ENCODE measurements at places on chromosomes 1 and 21.

- peaks cover 32% of the 10 kb centered on the region for H3K4me1 ChIP-seq
- H3K36me3 ChIP-seq, result no peaks in the 10 kb centered on the region
- no peak for DNase-seq
- no peak overlapping the region for H3K27ac ChIP-seq
Observed at GRCh38 chr1:101086783-101087182, 61.2 kb upstream of the DPH5 start.

- no peak overlapping the region for H3K27ac ChIP-seq
- H3K36me3 ChIP-seq, result peaks cover 5% of the 10 kb centered on the region
- H3K4me1 ChIP-seq, result no peaks in the 10 kb centered on the region
- peaks cover 17% of the 10 kb centered on the region for H3K27me3 ChIP-seq
- no peak for DNase-seq
Observed at GRCh38 chr21:45837936-45838335, 143.6 kb upstream of the COL6A1 start.

GRCh38 chr1:241551759-241552638 is 19.8 kb downstream of the KMO start:
- peak; percentile 9 for DNase-seq
- peak overlapping the region; percentile 55 for H3K27ac ChIP-seq
- peaks cover 4% of the 10 kb centered on the region for H3K36me3 ChIP-seq
- H3K27me3 ChIP-seq, result peaks cover 15% of the 10 kb centered on the region

DNA sequence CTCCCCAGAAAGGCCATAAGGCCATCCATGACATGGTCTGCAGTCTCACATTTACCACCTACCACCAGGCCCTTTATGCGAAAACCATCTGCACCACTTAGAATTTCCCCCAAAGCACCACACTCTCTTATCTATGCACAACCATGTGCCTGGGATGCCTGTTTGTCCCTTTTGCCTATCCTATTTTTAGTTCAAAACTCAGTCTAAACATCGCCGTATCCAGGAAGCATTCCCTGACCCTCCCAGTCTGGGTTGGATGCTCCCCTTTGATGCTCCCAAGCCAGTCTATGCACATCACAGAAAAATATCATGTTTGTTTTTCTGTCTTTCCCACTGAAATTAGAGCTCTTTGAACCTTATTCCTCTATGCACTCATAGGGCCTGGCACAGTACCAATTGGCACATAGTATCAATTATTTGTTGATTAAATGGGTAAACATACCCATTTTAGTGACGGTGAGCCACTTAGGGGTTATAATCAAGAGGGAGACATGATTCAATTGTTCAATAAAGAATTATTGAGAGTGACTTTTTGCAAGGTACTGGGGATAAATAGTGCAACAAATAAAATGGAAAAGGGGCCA is 6.7 kb downstream of the MPL start:
- no peak overlapping the region for H3K27ac ChIP-seq
- peaks cover 5% of the 10 kb centered on the region for H3K36me3 ChIP-seq
- H3K4me1 ChIP-seq, result peaks cover 2% of the 10 kb centered on the region
- no peaks in the 10 kb centered on the region for H3K27me3 ChIP-seq
- no peak overlapping the region for H3K4me3 ChIP-seq

DNA sequence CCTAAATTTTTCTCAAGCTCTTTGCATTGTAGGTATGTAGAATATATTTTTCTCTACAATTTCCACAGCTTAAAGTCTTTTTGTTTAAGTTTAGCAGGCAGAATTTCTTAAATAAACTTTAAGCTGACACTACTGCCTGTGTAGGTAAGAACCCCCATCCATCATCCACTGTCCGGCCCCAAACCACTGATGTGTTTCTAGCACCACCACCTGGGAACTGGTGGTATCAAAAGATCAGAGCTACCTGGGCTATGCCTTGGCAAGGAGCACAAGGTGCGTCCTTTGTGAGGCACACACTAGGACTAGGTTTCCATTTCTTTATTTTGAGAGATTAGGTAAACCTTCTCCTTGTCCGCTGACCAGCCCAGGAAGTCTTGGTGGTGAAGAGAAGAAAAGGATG is 10.5 kb upstream of the LELP1 start:
- H3K27ac ChIP-seq, result no peak overlapping the region
- H3K36me3 ChIP-seq, result no peaks in the 10 kb centered on the region
- DNase-seq, result no peak
- peaks cover 93% of the 10 kb centered on the region for H3K27me3 ChIP-seq

DNA sequence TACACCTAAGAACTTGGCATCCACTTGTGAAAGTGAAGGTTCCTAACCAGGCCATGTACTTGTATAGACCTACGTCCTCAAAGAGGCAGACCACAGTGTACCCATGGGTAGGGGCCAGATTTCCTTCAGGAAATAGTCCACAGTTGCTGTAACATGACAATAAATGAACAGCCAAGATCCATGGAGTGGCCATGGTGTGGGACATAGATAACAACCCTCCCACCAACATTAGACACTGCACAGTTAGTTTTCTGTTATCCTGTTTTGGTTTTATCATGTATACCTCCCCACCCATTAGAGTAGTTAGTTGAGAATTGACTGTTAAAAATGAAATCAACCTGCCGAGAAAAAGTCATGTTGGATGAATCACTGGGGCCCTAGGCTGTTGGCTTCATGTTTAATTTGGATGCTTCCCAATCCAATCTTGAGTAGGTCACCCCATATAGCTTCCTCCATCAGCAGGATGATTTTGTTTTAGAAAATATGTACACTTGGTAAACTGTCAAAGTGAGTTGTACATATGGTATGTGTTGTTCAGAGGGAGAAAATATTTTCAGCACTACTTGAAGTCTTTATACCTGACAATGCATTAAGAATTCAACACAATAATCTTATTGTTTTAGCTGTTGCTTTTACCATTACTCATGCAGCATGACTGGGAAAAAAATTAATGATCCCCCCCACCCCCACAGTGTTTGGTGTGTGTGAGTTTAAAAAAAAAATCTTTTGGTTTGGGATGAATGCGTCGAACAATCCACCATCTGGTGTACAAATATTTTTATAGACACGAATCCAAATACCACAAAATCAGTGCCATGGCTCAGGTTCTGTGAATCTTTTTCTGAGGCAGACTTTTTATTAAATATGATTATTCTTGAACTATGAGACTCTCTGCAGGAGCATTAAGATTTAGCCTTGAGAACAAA is 88.3 kb upstream of the ARHGAP29 start:
- no peaks in the 10 kb centered on the region for H3K36me3 ChIP-seq
- no peak for DNase-seq
- H3K27me3 ChIP-seq, result peaks cover 73% of the 10 kb centered on the region

GRCh38 chr1:223175633-223176032 is 32.6 kb upstream of the TLR5 start:
- no peak for DNase-seq
- peak overlapping the region; percentile 11 for H3K27ac ChIP-seq
- H3K27me3 ChIP-seq, result peaks cover 16% of the 10 kb centered on the region
- H3K4me1 ChIP-seq, result no peaks in the 10 kb centered on the region

GRCh38 chr1:44500181-44501046 is 95.4 kb downstream of the RNF220 start:
- no peak overlapping the region for H3K4me3 ChIP-seq
- H3K27ac ChIP-seq, result no peak overlapping the region
- DNase-seq, result no peak

DNA sequence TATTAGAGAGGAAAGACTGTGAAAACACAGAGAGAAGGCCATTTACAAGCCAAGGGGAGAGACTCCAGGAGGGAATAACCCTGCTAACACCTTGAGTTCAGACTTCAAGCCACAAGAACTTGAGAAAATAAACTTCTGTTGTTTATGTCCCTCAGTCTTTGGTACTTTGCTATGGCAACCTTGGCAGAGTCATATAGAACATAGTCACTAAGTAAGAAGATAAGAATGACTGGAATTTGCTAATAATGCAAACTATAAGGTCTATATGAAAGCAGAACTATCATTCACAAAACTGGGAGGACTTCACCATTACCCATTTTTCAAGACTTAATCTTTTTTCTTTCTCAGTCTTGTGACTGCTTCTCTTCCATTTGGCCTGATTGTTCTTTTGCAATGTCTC is 767.3 kb upstream of the ADAMTS5 start:
- H3K4me1 ChIP-seq, result no peaks in the 10 kb centered on the region
- no peak overlapping the region for H3K4me3 ChIP-seq
- no peaks in the 10 kb centered on the region for H3K27me3 ChIP-seq
- no peak for DNase-seq
- no peaks in the 10 kb centered on the region for H3K36me3 ChIP-seq

GRCh38 chr1:15573477-15573876 is 11.4 kb downstream of the AGMAT start:
- peaks cover 6% of the 10 kb centered on the region for H3K4me1 ChIP-seq
- no peak overlapping the region for H3K4me3 ChIP-seq
- H3K27me3 ChIP-seq, result no peaks in the 10 kb centered on the region
- peaks cover 16% of the 10 kb centered on the region for H3K36me3 ChIP-seq
- no peak for DNase-seq

- DNase-seq, result no peak
- H3K4me3 ChIP-seq, result no peak overlapping the region
- H3K27me3 ChIP-seq, result no peaks in the 10 kb centered on the region
- H3K27ac ChIP-seq, result no peak overlapping the region
Observed at GRCh38 chr1:165169028-165169427, 187.5 kb downstream of the LMX1A start.

DNA sequence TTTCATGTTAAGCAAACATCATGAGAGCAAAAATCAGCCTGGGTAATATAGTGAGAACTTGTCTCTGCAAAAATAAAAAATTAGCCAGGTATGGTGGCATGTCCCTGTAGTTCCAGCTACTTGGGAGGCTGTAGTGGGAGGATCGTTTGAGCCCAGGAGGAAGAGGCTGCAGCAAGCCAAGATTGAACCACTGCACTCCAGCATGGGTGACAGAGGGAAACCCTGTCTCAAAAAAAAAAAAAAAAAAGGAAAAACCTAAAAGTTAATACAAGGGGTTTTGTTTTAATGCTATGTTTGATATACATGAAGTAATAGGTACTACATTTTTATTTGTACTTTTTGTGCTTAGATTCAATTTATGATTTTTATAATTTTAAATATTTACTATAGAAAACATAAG is 27.1 kb upstream of the SLC35A3 start:
- H3K27me3 ChIP-seq, result no peaks in the 10 kb centered on the region
- no peaks in the 10 kb centered on the region for H3K4me1 ChIP-seq
- no peak overlapping the region for H3K27ac ChIP-seq
- no peak for DNase-seq
- no peaks in the 10 kb centered on the region for H3K36me3 ChIP-seq

GRCh38 chr1:25017436-25018109 is 87.5 kb upstream of the RUNX3 start:
- H3K27me3 ChIP-seq, result no peaks in the 10 kb centered on the region
- H3K27ac ChIP-seq, result peak overlapping the region; percentile 89
- peaks cover 49% of the 10 kb centered on the region for H3K4me1 ChIP-seq

- H3K4me3 ChIP-seq, result no peak overlapping the region
- H3K36me3 ChIP-seq, result no peaks in the 10 kb centered on the region
- H3K4me1 ChIP-seq, result no peaks in the 10 kb centered on the region
- H3K27ac ChIP-seq, result no peak overlapping the region
Observed at GRCh38 chr21:33396436-33396835, 6.8 kb upstream of the IFNGR2 start.

DNA sequence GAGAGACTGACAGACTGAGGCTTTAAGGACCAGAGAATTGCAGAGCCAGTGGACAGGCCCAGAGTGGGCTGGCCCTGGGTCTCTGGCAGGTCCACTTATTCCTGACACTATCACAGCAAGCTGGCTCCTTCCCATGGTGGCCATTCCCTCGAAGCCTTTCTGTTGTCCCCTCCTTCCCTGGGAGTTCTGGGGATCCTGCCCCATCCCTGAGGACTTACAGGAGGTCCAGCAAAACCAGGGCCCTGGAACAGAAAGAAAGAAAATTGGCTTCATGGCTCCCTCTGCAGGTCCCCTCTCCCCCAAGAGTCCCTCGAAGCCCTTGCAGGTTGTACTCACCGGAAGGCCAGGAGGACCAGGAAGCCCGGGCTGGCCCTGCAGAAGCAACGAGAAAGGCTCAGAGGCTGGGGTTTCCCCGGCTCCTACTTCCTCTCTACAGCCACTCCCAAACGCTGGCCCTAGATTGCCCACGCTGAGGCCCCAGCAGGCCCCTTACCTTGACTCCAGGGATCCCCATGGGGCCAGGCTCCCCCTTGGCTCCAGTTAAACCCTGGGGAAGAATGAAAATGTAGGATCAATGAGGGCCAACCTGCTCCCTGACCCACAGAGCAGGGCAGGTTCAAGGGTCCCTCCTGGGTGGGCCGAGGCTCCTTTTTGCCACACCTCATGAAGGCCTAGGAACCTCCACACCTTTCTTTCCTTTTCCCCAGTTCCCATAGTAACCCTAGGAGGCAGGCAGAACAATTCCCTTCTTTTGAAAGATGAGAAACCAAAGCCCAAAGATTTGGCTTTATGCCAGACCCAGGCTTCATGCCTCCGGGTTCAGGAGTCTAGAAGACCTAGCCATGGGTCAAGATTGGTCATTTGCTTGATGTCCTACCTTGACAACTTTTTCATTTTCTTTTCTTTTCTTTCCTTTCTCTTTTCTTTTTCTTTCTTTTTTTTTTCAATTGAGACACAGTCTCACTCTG is 4.6 kb downstream of the COL9A2 start:
- no peak overlapping the region for H3K27ac ChIP-seq
- DNase-seq, result no peak
- H3K4me1 ChIP-seq, result peaks cover 14% of the 10 kb centered on the region
- peaks cover 3% of the 10 kb centered on the region for H3K36me3 ChIP-seq
- H3K4me3 ChIP-seq, result no peak overlapping the region

DNA sequence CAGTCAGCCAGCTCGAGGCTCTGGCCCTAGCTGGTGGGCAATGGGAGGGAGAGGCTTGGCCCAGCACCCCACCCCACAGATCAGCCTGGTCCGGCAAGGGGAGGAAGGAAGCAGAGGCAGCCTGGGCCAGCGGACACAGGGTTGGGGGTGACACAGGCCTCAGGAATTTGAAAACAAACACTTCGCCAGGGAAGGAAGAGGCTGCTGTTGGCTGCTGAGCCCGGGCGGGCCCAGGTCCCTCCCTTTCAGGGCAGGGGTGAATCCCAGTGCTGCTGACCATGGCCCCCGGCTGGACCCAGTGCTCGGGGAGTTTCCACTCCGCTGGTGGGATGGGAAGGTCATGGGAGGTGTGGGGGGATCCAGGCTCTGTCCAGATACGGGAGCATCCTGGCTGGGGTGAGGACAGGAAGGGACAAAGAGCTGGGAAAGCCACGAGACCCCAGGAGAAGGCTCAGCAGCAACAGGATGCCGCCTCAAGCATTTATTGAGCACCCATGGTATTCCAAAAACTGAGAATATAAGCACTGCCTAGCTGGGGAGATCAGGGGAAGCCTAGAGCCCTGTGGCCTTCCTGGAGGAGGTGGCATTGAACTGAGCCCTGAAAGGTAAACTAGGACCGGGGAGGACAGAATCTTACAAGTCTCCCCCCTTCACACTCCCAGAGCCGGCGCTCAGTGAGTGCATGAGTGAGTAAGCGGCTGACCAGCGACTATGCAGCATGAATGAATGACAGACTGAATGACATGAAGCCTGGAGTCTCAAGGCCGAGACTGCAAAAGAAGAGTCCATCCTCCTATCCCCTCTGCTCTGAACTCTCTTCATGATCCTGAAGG is 26.2 kb upstream of the EPHA2 start:
- no peak for DNase-seq
- H3K4me1 ChIP-seq, result no peaks in the 10 kb centered on the region
- no peak overlapping the region for H3K4me3 ChIP-seq
- H3K27me3 ChIP-seq, result peaks cover 32% of the 10 kb centered on the region
- peaks cover 3% of the 10 kb centered on the region for H3K36me3 ChIP-seq
- H3K27ac ChIP-seq, result no peak overlapping the region

All from effector memory CD8-positive, alpha-beta T cell (primary cell).